ENCODE measurements at places on chromosomes 12 and 14.
A peak's percentile ranks its signal among the peaks of the same experiment; 100 is the strongest.

- no peak for DNase-seq
These were observed 16.9 kb upstream of the TMEM132C start for GRCh38 chr12:128250096-128250495.

DNA sequence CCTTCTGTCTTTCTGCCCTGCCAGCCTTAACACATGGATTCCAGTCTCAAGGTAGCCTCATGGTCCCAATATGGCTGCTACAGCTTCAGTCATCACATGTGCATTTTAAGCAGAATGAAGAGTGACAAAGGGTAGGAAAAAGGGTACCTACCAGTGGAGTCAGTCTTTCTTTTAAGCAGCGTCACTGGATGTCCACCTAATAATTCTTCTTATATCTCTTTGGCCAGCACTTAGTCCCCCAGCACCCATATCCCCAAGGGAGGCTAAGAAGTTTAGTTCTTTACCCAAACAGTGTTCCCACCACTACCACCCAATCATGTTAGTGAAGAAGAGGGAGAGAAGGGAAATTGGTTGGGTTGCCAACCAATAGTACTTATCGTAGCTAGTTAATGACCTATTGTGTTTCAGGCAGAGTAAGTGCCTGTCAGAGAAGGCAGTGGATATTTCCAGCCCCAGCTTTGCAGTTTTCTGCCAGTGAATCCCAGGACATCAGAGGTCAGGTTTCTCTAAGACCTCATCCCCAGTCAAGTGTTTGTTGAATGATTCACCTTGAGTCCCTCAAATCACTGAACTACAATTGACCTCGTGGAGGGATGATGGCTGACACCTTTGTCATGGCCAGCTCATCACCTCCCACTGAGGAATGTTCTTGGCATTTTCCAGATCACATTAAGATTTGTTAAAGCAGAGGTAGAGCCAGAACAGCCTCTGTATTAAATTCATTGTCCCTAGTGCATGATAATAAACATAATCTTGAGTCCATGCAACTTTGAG lies 250.9 kb upstream of the CRY1 start:
- no peak for DNase-seq

DNA sequence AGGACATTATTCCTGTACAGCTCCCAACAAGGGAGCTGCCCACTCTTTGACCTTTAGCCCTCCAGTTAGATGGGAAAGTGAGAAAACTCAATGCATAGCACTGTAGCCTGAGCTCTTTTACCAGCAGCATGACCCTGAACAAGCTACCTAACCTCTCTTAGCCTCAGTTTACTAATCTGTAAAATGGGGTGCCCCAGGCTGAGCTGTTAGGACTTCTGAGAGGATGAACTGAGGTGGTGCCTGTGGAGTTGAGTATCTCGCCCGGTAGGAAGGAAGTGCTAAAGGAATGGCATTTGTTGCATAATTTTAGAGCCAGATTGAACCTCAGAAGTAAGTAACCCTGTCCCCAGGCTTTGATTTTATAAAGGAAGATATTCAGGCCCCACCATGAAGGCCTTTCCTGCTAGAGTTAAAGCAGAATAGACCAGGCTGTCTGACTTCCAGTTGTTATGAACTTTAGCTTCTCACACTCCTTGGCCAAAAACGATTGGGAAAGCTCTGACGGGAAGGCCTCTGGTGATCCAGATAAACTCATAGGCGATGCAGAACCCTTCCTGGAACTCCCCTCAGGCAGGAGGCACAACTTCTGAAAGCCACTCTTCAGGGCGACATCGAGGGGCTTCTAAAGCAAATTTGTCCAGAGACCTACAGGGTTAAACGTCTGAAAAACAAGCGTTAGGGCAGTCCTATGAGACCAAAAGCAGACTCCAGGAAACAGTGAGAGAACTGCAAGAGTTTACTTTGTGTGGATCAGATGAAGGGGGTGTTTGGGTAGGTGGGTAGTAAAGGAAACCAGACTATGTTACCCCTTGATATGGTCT lies 2.5 kb upstream of the SERPINA10 start:
- DNase-seq: no peak

DNA sequence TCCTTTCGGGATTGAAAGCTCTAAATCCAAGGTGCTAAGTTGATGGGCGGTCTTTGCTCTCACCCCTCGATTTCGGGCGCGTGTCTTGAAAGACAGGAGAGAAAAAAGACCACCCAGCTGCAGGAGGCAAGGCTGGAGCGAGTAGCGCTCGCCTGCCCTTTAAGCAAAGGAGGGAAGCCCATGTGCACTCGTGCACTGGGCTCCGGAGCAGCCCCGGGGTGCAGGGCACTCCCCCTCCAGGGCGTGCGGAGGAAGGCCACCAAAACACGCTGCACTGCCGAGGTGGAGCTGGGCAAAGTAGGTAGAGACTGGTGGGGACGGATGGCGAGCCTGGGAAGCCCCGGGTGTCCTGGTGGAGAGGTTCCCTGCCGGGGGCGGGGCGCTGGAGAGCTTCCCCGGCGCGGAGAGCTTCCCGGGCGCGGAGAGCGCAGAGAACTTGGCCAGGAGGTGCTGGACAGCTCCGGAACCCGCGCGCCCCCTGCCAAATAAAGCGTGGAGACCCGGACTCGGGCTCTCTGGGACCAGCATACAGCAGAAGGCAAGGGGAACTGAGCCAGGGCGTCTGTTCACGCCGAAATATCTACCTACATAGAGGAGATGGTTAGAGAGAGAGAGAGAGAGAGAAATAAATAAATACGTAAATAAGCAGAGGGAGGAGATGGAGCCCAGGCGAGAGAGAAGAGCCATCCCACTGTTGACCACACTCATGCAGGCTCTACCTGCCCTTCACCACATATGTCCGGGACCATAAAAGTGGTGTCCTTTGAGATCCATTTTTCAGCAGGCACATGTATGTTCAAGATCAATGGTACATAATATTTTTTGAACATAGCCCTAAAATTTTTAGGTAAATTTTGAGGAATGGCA lies 662 bp upstream of the NELL2 start:
- peak; percentile 64 for DNase-seq

- DNase-seq: no peak
These were observed 877 bp downstream of the BAG5 start for GRCh38 chr14:103561381-103562178.

DNA sequence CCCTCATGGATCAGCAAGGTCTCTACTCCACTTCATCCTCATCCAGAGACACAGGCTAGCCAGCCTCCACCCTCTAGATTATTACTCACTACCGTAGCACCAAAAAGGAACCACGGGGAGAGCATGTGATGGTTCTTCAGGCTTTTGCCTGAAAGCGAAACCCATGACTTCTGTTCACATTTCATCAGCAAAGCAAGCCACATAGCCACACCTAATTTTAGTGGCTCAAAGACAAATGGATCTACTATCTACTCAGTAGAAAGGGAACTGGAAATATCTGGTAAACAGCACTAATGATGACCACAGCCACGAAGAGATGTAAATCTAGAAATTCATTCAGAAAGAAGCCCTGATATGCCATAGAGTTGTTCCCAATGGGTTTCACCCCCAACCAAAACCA lies 51.4 kb downstream of the VCPKMT start:
- peak; percentile 34 for DNase-seq

- no peak for DNase-seq
These were observed 206.8 kb upstream of the EGLN3 start for GRCh38 chr14:34157651-34158050.

- DNase-seq: no peak
These were observed 105.2 kb upstream of the SYT1 start for GRCh38 chr12:78759367-78759766.

GRCh38 chr14:32169191-32169590 lies 32.7 kb upstream of the RNU6-7 start:
- DNase-seq: no peak

DNA sequence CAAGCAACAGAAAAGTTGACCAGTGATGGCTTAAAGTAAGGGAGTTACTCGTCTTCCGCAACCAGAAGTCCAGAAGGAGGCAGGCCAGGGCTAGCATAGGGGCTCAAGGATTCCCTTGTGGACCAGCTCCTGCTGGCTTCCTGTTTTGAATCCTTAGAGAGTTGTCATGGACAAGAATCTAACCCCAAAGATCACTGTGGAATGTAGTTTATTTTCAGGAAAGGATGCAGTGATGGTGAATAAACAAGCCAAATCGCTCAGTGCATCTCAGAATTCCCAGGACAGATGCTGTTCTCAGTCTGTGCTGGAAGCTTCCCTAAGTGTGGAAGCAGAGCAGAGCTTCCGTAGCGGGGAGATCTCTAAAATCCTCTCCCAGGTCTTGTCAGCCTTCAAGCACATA lies 311.3 kb downstream of the C12orf75 start:
- no peak for DNase-seq

GRCh38 chr12:116200812-116201211 lies 76.7 kb downstream of the MED13L start:
- no peak for DNase-seq

DNA sequence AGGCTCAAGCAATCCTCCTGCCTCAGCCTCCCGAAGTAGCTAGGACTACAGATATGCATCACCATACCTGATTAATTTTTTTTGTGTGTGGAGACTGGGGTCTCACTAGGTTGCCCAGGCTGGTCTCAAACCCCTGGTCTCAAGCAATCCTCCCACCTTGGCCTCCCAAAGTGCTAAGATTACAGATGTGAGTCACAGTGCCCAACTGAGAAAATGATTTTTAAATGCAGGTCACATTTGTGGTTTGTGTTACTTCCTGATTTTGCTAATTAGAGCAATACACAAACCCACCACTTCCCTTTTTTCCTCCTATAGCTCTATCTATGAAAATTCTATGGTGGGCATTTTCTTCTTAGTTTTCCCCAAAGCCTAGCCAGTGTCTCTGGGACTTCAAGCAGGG lies 45.5 kb upstream of the TMEM263 start:
- DNase-seq: no peak

- no peak for DNase-seq
These were observed 29.1 kb downstream of the ALX1 start for GRCh38 chr12:85309125-85309566.

DNA sequence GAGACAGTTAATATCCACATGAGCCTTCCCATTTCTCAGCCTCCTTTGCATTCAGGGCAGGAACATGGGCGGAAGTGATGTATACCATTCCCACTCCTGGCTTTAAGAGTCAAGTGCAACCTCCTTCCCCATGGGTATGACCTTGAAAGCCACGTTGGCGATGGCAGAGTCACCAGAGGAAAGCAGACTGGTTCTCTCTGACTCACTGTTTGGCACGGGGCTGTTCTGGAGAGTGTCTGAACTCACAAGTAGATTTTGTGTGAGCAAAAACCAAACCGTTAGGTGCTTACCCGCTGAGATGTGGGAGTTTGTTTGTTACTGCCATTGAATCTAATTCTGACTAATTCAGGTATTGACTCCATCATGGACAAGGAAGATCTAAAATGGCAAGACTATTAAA lies 36.7 kb upstream of the PZP start:
- no peak for DNase-seq

- DNase-seq: no peak
These were observed 884 bp downstream of the CAPRIN2 start for GRCh38 chr12:30753751-30754382.

GRCh38 chr12:17954788-17955187 lies 135.2 kb downstream of the RERGL start:
- DNase-seq: no peak

- no peak for DNase-seq
These were observed 172.3 kb downstream of the DPY19L2 start for GRCh38 chr12:63495974-63496373.

GRCh38 chr14:103501921-103502669 lies 20.5 kb downstream of the CKB start:
- DNase-seq: no peak

DNA sequence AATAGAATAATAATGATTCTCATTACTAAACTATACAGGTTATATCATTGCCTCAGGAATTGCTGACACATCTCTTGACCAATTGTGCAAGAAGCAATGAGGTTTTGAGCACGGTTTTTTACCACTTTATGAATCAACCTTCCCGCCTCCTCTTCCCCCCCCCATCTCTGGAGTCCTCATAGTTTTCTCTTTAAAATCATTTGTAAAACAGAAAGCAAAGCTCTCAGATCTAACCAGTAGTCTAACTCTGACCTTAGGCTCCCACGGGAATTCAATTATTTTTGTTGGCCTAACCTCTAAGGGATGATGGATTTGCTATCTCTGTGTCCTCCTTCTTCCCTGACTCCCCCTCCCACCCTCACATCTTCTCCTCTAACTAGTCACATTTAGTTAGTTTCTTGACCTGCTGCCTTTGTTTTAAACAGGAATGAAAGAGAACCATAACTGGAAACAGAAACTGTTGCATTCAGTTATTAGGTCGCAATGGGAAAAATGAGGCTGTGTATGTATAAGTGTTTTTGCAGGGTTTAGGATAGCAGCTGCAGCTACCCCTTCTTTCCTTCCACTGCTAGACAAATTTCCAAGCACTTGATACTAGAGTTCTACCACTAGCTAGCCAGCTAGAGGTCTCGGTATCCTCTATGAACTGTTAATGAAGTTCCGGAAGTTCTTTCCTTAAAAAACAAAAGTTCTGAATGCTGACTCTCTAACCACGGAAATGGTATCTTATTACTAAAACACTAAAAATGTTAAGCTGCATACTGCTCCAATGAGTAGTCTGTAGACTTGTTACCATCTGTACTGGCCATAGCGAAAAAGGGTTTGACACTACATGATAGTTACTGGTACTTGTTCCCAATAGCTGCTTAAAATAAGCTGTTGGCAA lies 65.4 kb downstream of the TAOK3 start:
- DNase-seq: no peak

GRCh38 chr14:60161196-60162107 lies 3.7 kb downstream of the DHRS7 start:
- DNase-seq: no peak

GRCh38 chr14:74574090-74574433 lies 38.0 kb downstream of the LTBP2 start:
- no peak for DNase-seq

DNA sequence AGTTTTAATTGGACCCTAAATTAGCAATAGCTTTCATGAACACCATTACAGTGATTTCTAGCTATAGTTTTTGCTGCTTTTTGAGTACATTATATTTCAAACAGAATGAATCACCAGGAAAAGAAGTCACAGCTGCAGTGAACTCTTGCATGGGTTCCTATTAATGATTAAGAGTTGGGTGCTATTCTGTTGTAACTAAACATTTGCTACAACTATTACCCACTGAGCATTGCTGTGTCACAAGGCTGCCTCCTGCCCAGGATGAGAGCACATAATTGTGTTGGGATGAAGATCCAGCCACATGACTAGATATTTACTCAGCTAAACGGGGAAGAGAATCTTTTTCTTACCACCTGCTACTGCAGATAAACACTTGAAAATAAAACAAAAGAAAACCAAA lies 152.7 kb downstream of the GXYLT1 start:
- no peak for DNase-seq

- peak; percentile 14 for DNase-seq
These were observed 114.1 kb downstream of the KIF26A start for GRCh38 chr14:104252256-104253215.

DNA sequence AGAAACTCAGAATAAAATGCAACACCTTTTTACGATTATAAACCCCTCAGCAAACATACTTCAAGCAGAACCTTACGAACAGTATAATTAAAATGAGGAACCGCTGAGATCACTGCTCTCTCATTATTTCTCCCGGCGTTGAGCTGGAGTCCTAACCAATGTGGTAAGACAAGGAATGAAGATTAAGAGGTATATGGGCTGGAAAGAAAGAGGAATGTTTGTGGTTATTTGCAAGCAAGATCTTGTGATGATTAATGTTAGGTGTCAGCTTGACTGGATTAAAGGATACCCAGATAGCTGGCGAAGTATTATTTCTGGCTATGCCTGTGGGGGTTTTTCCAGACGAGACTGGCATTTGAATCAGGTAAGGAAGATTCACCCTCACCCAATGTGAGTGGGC lies 10.3 kb upstream of the ZNF84 start:
- DNase-seq: no peak

GRCh38 chr14:41521891-41522290 lies 84.8 kb upstream of the LRFN5 start:
- DNase-seq: no peak

- no peak for DNase-seq
These were observed 737 bp upstream of the TEX52 start for GRCh38 chr12:2857576-2857975.
